ENCODE measurements at places on chromosomes 4 and X.

DNA sequence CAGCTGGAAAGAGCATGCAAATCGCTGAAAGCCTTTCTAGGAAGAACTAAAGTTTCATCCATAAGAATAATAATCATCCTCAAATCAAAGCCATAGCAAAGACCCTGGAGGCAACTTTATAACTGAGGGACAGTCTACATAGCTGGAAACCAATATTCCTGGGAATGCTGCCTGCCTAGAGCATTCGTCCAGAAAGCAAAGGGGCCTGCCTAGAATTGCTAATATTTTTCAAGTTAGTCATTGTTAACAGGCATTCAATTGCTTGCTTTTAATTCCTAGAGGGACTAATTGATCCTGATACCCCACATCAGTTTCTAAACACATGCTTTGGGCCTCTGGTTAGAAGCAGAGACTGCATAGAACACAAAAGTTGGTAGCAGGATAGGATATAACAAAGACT lies 4.2 kb upstream of the PPARGC1A start:
- DNase-seq, result no peak

DNA sequence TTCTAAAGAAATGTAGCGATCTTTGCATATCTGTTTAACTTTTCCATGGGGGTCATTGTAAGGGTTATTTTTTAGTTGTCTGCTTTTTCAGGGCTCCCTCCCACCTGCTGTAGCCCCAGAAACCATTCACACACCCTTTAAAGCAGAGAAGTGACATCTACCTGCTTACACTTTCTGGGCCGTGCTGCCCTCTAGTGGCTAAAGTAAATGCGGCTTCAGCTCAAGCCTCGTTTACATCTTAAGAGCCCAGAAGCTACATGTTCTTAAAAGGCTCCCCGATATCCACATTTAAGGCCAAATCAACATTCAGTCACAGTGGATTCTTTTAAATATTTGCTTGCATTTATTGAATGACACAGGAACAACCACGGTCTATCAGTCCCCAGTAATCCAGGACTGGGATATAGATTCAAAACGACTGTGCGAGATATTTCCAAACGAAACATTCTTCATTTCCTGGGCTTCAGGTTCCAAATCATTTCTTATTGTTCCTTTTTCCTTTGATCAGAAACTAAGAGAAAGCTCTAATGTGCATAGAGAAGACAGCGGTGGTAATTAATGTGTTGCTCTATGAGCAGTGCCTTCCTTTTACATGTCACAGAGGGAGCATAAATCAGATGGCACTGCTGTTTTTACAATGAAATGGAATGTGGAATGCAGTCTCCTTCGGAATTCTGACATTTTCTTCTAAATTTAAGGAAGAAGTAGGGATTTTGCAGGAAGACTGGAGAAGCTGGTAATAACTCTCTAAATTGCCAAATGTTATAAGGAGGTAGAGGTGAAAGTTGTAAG lies 119.9 kb downstream of the RASGEF1B start:
- peak; percentile 62 for DNase-seq

GRCh38 chr4:106039796-106040195 lies 144.5 kb downstream of the NPNT start:
- DNase-seq, result no peak

DNA sequence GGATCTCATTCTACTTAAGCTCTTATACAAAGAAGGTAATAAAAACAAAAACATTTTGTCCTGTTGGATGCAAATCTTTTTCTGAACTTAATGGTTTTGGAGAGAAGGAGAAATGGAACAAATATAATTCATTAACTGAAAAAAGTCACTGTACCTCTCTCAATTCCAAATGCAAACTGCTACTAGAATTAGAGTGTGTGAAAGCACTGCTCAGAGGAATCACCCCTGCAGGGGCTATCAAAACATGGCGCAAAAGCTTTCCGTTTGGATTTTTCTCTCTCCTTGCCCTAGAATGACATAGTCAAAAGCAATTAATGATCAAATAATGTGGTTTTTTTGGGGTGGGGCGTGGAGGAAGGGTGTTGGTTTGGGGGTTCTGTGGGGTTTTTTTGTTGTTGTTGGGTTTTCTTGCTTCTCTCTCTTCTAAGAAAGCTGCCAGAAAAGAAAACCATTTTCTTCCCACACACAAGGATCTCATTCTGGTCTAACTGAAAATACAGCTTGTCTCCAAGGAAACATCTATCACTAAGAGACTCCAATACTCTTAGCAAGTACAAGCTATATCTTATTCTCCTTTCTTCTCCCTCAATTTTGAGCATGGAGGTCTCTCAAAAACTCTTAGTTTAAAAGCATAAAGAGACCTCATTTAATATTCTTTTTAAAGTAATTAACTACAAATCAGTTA lies 41.6 kb downstream of the USP46 start:
- DNase-seq, result no peak

- DNase-seq, result peak; percentile 89
Observed at GRCh38 chr4:113784497-113785250, 23.1 kb upstream of the CAMK2D start.

DNA sequence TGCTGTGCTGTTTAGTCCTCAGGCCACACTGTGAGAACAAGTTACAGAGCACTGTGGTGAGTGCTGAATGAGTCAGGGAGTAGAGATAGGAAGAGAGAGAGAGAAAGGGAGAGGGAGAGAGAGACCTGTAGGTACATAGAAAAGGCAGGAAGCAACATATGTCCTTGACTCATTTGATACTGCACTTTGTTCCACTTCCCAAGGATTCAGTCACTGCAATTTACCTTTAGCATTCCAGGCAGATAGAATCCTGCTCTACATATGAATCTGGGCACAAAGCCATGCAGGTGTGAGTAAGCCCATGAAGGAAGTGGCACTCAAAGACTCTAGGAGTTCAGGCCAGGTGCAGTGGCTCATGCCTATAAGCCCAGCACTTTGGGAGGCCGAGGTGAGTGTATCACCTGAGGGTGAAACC lies 1.0 kb upstream of the DAPP1 start:
- no peak for DNase-seq

DNA sequence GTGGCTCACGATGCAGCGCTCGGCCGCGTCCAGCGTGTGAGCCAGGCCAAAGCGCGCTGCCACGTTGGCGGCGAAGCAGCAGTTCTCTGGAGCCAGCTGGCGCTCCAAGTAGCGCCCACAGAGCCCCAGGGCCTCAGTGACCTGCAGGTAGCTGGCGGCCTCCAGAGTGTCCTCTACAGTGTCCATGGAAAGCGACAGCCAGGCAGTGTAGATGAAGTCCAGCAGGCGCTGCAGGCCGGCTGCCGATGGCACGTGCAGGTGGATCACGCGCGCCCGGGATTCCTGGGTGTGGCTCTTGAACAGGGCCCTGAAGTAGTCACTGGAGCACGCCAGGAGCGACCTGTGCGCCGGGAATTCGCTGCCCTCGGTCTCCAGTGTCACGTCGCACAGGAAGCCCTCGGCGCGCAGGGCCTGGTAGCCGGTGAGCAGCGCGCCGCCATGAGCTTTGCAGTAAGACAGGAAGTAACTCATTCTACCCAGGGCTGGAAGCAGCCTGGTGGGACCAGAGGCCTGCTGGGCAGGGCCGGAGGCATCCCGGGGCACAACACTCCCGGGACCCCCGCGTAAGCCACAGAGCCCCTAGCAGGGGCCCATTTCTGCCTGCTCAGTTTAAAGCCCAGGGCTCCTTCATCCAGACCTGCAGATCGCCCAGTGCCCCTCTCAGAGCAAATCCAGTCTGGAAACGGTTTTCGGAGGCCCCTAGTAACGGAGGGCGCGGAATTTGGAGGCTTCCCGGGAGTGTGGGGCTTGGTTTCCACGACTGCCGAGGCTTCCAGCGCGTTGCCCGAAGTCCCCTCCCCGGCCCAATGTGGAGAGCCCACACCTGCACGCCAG lies 595 bp downstream of the KLHL34 start:
- no peak for DNase-seq

- no peak for DNase-seq
Observed at GRCh38 chr4:86482306-86483172, 111.6 kb upstream of the PTPN13 start.

GRCh38 chr4:1242506-1243450 lies 6.2 kb downstream of the CTBP1 start:
- DNase-seq, result no peak

- DNase-seq, result no peak
Observed at GRCh38 chr4:1491328-1492141, 85.3 kb upstream of the NKX1-1 start.

- DNase-seq, result no peak
Observed at GRCh38 chr4:20288846-20289512, 37.3 kb downstream of the SLIT2 start.

DNA sequence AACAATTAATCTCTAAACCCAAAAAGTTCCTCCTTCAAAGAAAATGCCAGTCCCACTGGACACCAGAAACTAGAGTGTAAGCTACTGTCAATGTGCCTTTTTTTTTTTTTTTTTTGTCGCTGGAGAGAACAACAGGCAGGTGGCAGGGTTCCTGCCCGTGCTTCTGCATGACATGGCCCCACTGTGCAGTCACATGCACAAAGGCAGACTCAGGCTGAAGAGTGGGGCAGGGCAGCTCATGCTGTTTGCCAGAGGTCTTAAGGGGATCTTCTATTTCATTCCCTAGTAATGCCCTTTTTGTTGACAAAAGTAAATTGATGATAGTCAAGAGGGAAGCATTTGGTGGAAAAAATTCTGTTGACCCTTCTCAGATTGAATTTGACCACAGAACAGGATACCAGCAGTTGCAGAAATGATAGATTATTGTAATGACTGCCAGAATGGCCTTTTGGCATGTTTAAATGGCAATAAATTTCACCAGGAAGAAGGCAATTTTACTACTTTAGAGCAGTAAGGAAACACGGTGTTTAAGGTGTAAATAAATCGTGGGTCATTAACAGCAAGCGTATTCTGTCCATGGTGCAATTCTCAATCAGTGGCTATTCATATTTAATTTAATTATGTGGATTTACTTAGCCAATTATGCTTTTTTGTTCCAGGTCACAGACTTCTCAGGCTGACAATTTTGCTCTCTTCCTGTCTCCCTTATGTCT lies 80.9 kb downstream of the NKX6-1 start:
- no peak for DNase-seq

DNA sequence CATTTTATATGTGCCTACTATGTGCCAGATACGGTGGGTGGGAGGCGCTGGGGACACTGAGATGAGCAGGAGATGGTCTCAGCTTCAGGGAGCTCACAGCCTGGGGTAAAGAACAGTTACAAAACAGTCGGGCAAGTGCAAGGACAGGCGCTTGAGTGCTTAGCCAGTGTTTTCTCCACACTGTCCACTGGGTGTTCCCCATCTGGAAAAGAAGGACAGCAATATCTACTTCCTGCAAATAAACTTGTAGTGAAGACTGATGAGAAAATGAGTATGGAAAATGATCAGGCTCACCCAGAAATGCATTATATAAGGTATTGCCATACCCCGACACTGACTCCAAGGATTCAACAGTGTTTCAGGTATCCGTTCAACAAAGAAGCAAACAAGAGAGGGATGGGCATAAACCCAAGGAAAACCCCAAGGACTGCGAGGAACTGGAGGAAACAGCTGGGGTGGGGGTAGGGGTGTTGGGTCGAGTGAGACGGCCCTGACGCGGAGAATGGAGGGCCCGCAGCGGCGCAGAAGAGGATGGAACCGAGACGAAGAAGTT lies 835 bp downstream of the TMEM185A start:
- peak; percentile 28 for DNase-seq

DNA sequence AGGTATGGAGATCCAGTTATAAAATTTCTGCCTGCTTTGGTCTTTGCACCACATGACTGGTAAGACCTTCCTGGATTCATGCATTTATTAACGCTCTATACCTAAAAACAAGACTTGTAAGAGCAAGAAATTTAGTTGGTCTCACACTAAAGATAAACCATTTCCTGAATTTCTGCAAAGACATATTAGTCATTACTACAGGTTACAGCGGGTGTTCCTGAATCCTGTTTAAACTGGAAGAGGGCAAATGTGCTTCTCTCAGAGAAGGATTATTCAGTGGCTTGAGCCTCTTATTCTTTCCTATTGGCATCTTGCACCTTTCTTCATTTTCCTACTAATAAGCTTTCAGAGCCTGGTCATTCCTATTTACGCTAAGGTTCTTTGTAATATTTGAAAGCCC lies 397.6 kb upstream of the TENM3 start:
- no peak for DNase-seq

GRCh38 chr4:185920171-185920570 lies 108.2 kb upstream of the SORBS2 start:
- no peak for DNase-seq

DNA sequence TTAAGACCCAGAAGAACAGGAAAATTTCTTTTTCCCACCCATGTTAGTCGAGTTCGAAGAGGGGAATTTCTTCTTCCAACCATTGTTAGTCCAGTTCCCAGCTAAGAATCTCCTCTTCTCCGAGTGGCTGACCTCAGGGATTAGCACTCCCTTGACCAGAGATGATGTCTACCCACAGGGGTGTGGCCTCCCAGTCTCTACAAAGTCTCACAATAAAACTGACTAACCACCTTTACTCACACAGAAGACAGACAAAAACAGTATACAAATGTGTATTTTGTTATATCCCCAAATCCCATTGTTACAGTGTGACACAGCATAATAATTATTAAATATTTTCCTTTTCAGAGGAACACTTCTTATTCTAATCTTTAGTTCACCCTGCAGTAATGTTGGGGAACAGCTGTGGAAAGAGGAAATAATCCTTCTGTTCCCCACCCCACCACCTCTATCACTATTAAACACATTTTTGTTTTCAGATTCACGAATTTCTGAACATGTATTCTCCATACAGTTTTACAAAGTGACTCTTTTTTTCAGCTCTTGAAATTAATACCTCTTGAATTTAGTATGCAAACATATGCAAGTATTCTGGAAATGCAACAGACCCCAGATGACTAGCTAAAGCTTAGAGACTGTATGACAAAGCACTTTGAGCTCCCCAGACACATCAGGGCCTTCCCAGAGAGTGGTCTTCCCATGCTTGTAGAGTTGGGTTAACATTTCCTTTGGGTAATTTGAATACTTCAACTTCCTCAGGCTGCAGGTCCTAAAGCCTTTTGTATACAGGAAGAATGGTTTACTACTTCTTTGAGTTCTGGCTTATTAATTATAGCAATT lies 62.5 kb upstream of the NFKB1 start:
- DNase-seq, result peak; percentile 19

DNA sequence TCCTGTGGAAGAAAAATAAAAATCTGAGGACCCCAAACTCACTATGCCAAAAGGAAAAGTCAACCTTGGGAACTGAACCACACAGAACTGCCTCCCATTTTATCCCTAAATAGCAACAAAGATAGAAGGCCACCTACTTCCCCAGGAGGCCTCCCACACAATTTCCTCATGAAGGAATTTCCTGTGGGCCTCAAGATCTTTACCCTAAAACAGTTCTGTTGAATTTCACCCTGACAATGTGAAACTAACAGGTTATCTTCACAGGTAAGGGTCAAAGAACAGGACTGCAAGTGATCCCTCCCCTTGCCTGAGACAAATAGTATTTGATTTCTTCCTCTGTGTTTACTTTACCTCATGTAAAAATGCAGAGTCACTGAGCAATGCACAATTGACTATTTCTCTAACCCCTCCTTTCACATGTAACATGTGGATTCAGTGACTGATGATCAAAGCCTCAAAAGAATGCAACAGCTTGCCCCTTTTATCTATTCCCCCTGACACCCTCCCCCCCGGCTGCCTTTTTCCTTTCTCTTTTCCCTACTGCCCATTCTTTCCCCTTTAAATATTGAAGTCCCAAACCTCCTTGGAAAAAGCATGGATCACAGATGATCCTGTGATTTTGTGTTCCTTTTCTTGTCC lies 33.3 kb downstream of the MEPE start:
- peak; percentile 38 for DNase-seq

All from H4 (cell line).